Activated CD8-positive, alpha-beta T cell treated with anti-CD3 and anti-CD28 coated beads, Interleukin-2, amount 10 ng/mL, durations not matched to agents 7 days and 5 days (primary cell): ENCODE measurements at places on chromosomes 12 and 14.

DNA sequence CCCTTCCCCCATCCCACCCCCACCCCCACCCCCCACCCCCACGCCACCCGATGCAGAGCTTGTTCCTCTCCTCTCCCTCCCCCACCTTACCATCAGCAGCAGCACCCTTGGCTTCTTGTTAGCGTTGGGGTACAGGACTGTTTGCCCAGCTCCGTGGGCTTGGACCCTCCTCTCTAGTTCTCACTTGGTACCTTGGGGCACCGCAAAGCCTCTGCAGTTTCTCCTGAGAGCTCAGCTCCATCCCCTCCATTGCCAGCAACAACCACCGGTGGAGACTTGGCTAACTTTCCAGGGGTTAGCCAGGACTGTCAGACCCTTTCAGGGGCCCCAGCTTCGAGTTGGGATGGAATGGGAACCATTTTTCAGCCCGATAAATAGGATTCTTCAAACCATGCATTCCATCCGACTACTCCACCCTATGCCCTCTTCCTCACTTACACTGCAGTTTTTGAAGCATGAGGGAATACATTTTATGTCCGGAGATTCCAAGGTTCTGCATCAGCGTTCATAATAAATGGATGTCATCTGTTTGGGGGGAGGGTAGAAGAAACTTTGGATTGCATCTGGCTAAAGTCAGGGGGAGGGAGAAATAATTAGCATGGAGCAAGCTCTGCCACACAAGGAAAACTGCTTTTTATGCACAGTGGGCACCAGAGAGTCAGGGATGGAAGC is 1.1 kb downstream of the SCN8A start:
- DNase-seq: no peak

- DNase-seq: no peak
Observed at GRCh38 chr14:49868720-49869114, 16.1 kb upstream of the NEMF start.

GRCh38 chr12:112305951-112306350 is 76.3 kb downstream of the HECTD4 start:
- DNase-seq: no peak

DNA sequence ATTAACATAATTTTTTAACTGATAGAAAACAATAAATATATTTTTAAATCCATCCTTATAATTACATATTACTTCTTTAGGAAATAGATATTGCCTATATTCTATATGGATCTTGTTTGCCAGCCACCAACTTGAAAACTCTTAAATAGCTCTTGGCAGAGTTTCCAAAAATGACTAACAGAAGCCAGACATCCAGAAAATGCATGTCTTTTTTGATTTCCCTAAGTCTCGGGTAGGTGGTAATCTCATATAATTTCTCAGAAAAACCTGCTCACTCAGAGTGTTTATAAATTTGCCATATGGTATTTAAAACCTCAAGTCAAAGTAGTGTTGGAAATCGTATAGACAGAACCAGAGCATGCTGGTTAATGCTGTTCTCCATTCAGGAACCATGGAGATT is 360.4 kb upstream of the FOXG1 start:
- DNase-seq: no peak

GRCh38 chr12:26378711-26379110 is 183.3 kb downstream of the SSPN start:
- no peak for DNase-seq

- DNase-seq: no peak
Observed at GRCh38 chr12:4648104-4648500, 749 bp downstream of the AKAP3 start.

GRCh38 chr14:33631021-33631420 is 319.9 kb downstream of the EGLN3 start:
- no peak for DNase-seq

GRCh38 chr14:72513965-72514659 is 379.8 kb downstream of the DPF3 start:
- no peak for DNase-seq

DNA sequence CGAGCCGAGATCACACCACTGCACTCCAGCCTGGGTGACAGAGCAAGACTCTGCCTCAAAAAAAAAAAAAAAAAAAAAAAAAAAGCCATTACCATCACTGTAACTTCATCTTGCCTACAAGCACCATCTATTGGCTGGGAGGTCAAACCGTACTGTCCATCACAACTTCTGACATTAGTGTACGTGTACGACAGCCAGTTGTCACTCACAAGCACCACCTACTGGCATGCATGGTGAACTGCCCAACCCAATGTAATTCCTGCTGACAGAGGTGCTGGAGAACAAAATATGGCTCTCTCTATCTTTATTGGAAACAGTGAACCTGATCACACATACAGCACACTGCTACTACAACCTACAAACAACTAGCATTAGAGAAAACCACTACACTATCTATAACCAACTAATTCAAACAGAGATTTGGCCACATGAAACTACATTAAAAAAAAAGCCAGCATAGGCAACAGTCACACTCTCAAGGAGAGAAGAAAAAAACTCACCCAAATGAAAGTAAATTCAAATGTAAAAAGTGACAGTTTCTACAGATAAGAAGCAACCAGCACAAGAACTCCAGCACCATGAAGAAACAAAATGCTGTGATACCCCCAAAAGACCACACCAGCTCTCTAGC is 82.3 kb downstream of the PUS7L start:
- peak; percentile 26 for DNase-seq

DNA sequence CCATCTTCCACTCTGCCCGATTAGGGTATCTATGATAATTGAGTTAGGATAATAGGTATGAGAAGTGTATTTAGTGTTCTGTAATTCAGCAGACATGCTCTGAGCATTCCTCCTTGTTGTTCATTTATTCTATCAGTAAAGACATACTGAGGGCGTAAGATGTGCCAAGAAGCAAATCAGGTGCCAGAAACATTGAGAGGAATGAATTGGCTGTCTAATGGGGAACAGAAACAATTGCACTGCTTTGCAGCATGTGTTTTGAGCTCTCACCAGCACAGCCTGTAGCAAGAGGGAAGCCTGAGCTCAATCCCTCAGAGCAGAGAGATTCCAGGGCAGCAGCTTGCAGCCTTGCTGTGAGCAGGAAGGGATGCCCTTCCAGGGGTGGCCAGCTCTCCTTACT is 589.3 kb downstream of the BCL11B start:
- DNase-seq: no peak

- DNase-seq: no peak
Observed at GRCh38 chr12:128662101-128662500, 161.7 kb downstream of the SLC15A4 start.

DNA sequence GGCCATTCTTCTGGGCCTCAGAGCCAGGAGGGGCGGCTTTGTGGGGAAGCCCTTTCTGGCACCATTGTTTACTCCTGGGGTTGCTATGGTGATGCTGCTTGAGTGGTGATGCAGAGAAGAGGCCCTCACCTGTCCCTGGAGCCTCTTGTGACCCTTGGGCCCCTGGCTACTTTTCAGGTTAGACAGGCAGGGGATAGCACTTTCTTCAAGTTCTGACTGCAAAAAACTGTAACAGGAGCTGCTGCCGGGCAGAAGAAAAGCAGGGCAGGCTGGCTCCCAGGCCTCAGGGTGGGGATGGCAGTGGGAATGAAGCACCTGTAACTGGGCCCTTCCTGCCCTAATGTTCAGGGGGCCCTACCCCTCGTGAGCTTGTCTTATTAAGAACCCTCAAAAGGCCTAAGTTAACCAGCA is at the start of gene TEX52:
TEX52 (minus strand) TSS at position 19 of the 411 bp plus-strand sequence; CDS start at position 6, 13 bp downstream.
- no peak for DNase-seq

DNA sequence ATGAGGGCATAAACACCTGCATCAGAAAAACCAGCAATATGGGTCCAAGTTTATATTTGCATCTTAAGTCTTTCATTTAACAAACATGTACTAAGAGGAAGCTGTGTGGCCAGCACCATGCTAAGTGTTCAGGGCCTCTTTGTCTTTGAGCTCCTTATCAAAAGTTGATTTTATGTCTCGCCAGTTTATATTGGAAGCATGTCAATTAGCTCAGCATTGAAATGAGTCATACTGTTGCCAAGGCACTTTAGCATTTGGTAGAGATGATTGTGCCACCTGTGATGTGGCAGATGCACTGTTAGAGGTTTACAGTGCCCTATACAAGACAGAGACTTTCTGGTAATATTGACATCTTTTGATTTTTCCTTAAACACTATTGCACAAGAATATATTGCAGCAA is 68.5 kb downstream of the BHLHE41 start:
- no peak for DNase-seq

GRCh38 chr14:77708749-77709148 is 846 bp downstream of the SLIRP start:
- DNase-seq: no peak

- no peak for DNase-seq
Observed at GRCh38 chr12:117202556-117202955, 12.3 kb upstream of the FBXO21 start.

DNA sequence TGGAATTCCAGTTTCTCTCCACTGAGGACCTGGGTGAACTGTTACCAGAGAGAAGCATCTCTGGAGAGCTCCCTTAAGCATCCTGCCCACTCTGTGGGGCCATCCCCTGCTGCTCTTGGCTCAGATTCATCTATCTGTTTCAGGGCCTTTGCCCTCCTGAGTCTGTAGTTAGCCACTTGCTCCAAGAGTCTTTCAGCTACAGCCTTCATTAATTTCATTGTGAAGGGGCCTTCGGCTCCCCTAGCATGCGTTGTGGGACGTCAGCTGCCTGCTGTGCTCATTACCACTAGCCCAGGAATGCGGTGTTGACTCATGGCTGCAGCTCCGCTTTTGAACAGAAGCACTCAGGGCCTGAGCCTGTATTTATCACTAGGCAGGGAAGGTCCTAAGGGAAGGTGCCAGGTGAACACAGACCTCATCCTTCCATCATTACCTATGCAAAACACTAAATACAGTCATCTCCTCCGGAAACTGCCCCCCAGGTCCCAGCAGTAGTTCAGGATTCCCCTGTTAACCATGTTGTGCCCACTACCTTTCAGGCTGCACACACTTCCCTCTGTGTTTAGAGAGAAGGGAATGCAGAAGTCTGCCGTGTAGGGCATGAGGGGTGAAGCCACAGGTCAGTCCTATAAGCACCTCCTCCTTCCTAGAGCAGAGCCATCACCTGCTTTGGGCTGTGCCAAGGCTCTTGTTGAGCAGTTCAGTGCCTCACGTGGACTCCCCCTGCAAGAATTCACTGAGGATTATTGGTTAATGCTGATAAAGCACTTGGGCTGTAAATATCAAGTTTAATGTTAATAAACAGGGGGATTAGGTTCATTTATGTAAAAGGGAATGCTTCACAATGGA is 191.4 kb downstream of the CACNA1C start:
- DNase-seq: no peak

DNA sequence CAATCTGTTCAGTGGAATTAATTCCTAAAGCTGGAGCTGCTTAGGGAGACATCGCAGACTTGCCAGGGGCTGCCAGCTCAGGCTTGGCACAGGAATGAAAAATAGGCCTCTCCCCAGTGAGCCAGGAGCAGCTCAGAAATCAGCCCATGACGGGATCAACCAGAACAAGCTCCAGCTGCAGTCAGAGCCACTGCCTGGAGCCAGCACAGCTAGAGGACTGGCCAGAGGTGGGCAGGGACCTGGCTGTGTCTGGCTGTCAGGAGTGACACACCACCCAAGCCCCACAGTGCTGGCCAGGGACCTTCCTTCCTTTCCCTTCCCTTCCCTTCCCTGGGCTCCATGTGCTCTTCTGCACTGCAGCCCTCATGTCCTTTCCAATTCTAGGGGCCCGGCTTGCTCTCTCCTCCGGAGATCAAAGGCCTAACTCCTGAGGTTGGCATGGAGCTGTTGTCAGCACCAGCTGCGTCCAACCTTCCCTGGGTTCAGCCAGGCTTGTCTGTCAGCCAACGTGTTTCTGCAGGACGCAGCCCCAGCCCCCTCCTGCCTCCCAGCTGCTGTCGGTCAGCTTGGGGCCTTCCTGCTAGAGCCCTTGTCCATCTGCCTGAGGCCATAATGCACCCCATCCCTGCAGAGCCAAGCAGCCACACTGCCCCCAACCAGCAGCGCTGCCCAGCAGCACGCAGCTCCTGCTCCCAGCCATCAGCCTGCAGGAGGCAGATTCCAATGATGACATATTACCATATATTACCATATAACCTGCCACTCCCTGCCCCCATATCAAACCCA is 149.3 kb downstream of the CALM1 start:
- no peak for DNase-seq

GRCh38 chr14:105146181-105146975 is 22.2 kb downstream of the JAG2 start:
- DNase-seq: no peak

DNA sequence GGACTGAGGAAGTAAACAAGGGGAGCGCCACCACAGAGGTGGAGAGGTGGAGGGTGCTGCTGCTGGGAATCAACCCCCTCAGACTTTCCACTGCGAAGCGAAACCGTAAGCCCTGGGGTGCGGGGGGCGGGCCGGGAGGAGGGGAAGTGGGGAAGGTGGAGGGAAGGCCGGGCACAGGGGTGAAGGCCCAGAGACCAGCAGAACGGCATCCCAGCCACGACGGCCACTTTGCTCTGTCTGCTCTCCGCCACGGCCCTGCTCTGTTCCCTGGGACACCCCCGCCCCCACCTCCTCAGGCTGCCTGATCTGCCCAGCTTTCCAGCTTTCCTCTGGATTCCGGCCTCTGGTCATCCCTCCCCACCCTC is at the start of gene LAG3:
LAG3 (plus strand) TSS at position 190 of the 365 bp plus-strand sequence. CDS start 333 bp downstream, outside the sequence.
- DNase-seq: peak; percentile 74

DNA sequence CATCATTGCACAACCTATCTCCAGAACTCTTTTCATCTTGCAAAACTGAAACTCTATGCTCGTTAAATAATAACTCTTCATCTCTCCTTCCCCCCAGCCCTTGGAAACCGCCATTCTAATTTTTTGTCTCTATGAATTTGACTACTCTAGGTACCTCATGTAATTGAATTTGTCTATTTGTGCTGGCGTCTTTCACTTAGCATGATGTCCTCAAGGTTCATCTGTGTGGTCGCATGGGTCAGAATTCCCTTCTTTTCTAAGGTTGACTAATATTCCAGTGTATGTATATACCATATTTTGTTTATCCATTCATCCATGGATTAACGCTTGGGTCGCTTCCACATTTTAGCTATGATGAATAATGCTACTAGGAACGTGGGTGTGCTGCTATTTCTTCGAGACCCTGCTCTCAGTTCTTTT is 80.1 kb downstream of the PLXNC1 start:
- DNase-seq: no peak

- no peak for DNase-seq
Observed at GRCh38 chr12:24084800-24085199, 135.3 kb upstream of the SOX5 start.

GRCh38 chr12:56903374-56903773 is 30.8 kb downstream of the SDR9C7 start:
- no peak for DNase-seq

DNA sequence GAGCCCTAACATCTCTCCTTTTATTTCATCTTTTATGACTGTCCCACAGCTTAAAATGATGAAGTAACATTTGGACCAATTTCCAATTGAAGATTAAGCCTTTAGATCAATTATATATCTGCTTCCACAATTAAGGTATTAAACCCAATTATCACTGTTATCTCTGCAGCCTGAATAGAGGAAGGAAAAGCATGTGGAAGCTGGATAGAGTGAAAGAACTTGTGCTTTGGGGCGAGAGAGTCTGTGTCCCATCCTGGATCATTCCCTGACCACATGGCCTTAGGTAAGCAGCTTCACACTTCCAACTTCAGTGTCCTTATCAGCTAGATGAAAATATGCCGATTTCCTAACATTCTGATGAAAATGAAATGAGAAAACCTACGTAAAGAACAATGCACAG is 61.4 kb upstream of the TSPAN8 start:
- DNase-seq: no peak
